Dorsolateral prefrontal cortex (tissue), 122 donors: ENCODE measurements at places on chromosomes 6 and 20. TPM values are rescaled to one million over a fixed set of nuclear protein-coding genes. Genes with fewer than 3 reads are reported as not detected.

GRCh38 chr6:168368066-168368820, 48.7 kb upstream of the DACT2 start:
- no peak for DNase-seq

Gene TMEM63B
- 58.0 TPM for total RNA-seq

Gene PRSS16
- 6.5 TPM for total RNA-seq

Gene MDFI
- total RNA-seq: 2.6 TPM

- no peak for DNase-seq
Measured at GRCh38 chr6:44569131-44569530, 181.6 kb downstream of the CDC5L start.

- DNase-seq: no peak
Measured at GRCh38 chr20:49230561-49231133, 11.4 kb downstream of the DDX27 start.

Gene EPPIN
- not detected for total RNA-seq

DNA sequence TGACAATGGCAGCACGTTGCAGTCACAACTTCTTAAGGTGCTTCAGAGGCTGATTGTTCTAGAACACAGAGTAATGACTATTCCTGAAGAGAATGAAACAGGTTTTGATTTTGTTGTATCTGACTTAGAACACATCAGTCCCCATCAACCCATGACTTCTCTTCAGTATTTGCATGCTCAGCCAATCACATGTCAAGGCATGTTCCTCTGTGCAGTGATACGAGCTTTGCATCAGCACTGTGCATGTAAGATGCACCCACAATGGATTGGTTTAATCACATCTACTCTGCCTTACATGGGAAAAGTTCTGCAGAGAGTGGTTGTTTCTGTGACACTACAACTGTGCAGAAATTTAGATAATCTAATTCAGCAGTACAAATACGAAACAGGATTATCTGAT, 54.3 kb downstream of the PGM3 start:
- DNase-seq: no peak

Gene ID1
- total RNA-seq: 83.4 TPM

Gene MCM8
- total RNA-seq: 4.0 TPM

Gene C6orf15
- not detected for total RNA-seq

GRCh38 chr6:38346291-38347079, 293.2 kb downstream of the BTBD9 start:
- no peak for DNase-seq

- DNase-seq: no peak
Measured at GRCh38 chr6:32741031-32741960, at the start of gene HLA-DQA2. TSS of gene HLA-DQA2 (plus strand) at chr6:32741391. CDS start at chr6:32741444, 53 bp downstream.

- no peak for DNase-seq
Measured at GRCh38 chr20:36585410-36586125, 12.2 kb downstream of the TGIF2 start.

GRCh38 chr6:51720327-51720726, 367.1 kb downstream of the PKHD1 start:
- DNase-seq: no peak

Gene BPIFB1
- not detected for total RNA-seq

DNA sequence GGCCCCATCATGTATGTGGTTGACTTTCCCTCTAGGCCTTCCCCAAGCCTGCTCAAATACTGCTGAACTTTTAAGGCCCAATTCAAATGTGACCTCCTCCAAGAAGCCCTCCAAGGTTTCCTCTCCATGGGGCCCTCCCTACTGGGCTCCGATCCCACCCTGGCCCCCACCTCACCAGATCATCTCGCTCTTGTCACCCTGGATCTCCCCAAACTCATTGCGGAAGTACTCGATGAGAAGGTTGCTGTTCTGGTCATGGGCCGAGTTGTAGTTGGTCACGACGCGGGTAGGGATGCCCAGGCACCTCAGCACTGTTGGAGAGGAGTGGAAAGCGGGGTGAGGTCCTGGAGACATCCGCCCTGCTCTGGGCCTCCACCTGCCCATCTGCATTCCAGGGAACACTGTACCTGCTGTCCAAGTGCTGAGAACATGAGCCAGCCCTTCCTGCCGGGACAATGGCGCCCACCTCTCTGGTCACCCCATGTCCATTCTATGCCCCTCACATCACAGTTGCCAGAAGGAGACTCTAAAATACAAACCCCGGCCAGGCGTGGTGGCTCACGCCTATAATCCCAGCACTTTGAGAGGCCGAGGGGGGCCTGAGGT, 23.1 kb downstream of the TGM2 start:
- no peak for DNase-seq

GRCh38 chr6:14706378-14706929, 539.4 kb upstream of the JARID2 start:
- DNase-seq: peak; percentile 21

DNA sequence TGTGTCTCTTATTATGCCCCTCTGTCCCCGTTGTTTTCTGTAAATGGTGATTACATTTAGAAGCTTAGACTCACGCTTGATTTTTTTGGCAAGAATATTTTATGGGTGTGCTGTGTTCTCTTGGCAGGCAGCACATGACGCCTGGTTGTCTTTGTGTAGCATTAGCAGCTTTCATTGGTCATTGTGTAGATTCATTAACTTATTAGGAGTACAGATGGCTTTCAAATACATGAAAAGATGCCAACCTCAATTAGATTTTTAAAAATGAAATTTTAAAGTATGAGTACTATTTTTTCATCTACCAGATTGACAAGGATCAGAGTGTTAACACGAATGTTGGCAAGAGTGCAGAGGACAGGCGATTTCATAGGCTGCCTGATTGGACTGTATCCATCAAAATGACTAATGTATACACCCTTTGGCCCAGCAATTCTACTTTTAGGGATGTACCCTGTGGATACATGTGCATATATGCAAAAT, 15.2 kb downstream of the COX4I2 start:
- DNase-seq: no peak

GRCh38 chr6:138499303-138500018, at the start of gene NHSL1:
TSS of gene NHSL1 (minus strand) at chr6:138499494. CDS start at chr6:138499290, 204 bp downstream.
- no peak for DNase-seq

GRCh38 chr6:75317503-75318206, 33.1 kb upstream of the TMEM30A start:
- no peak for DNase-seq
